IMR-90 (cell line): ENCODE measurements at places on chromosomes 1 and 21. TPM values are rescaled to one million over a fixed set of nuclear protein-coding genes. Genes with fewer than 3 reads are reported as not detected.
A peak's percentile ranks its signal among the peaks of the same experiment; 100 is the strongest.

DNA sequence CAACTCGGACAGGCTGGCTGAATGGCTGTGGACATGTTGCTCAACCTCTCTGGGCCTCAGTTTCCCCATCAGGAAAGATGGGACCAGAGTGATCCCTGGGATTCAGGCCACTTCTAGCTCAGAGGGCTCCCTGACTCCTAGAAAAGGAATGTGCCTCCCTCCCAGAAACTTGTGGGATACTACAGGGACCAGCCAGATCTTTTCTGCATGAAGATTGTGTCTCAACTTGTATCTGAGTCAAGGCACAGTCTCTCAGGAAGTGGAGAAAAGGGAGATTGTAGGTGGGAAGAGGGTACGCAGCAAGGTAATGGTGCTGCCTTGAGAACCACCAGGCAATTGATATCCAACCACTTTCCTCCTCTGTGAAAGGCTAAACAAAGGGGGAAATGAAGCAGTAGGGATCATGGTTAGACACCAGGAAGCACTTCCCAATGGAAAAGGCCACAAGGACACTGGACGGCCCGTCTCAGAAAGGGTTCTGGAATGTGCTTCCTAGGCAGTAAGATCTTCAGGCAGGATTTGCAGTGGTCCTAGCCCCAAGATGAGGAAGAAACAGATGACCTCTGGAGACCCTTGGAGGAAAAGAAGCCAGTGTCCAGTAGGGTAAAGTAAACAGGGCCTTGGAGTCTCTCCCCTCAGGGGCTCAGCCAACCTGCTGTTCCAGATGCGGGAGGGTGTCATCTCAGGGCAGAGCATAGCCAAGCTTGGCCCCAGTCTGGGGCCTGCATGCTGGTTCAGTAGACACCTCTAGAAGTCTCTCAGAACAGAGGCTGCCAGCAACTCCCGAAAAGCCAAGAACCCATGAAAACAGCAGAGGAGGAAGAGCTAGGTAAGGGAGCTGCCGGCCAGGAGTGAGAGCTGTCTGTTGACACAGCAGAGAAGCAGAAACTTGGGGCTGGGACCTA is 16.8 kb downstream of the IFFO2 start:
- peak; percentile 73 for DNase-seq

- no peak for DNase-seq
Observed at GRCh38 chr1:205456868-205457745, 1.3 kb upstream of the BLACAT1 start.

DNA sequence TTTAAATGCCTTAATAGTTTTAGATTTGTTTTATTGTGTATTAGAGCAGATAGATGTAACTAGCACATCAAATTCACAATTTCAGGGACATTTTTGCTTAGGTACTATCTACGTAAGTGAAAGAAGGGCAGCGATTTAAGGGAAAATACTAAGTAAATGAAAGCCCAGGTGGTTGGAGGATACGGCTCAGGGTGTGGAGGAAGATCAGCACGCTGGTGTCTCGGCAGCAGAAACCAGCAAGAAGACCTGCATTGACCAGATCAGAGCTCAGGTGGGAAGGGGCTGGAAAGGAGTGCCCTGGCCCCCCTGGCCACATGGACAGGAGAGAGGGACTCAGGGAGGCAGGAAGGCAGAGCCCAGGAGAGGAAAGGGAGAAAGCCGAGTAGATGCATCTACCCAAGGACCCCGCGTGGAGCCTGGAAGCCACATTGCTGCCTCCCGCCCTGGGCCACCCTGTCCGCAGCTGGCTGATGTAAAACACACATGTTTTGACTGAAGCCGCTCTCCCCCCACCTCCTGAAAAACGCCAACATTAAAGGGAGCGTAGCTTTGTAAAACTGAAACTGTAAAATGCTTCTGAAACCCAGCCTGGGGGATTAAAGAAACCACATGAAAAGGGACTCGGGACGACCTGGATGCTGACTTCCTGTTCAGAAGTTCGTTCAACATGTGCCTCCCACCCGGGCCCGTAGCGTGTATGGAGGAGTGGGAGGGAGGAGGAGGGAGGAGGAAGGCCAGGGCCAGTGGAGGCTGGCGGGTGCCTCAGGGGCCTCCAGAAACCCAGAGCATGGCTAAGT is 72.6 kb upstream of the TARDBP start:
- DNase-seq = peak; percentile 5

GRCh38 chr1:160826546-160826945 is 30.6 kb downstream of the LY9 start:
- DNase-seq = no peak

PSRC1 gene
- 40.3 and 42.1 TPM in 2 replicates for polyA plus RNA-seq

GRCh38 chr1:32465578-32465933 is 684 bp downstream of the ZBTB8B start:
- DNase-seq = no peak

FCN3 gene
- polyA plus RNA-seq = not detected in 2 replicates

- DNase-seq = peak; percentile 67
Observed at GRCh38 chr1:240027059-240027462, 64.6 kb upstream of the FMN2 start.

- DNase-seq = no peak
Observed at GRCh38 chr1:228429007-228429406, 12.3 kb upstream of the TRIM17 start.

- peak; percentile 54 for DNase-seq
Observed at GRCh38 chr1:209248649-209249279, 334.8 kb upstream of the CAMK1G start.

- peak; percentile 38 for DNase-seq
Observed at GRCh38 chr1:211515090-211516023, 23.4 kb upstream of the RD3 start.

DNA sequence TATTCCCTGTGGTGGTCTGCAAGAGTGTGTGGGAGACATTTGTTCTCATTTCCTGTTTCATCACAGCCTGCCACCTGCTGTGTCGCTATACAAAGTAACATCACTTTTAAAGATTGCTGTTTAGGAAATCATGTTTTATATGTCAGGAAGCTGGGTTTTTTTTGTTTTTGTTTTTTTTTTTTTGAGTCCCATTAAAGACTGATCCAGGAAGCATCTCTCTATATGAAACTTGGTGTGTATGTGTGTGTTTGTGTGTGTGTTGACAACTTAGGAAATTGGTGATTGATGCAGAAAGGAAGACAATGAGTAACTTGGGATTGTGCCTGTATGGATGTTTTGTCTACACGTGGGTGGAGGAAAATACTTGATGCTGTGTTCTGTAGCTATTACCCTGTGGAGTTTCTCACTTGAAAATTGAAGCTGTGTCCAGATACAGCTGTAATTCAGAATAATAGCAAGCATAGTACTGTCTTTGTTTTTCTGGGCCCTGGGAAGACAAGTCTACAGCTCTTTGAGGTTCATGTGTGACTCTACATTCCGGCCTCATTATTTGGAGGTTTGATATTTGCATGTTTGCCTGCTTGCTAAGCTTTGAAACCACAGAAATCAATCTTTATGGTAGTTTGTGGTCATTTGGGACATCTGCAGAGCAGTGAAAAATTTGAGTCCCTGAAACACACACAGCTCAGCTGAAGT is 47.9 kb downstream of the LAMC1 start:
- peak; percentile 95 for DNase-seq

KRTAP13-4 gene
- not detected in 2 replicates for polyA plus RNA-seq
